ENCODE measurements at places on chromosomes 4 and X. TPM values are rescaled to one million over a fixed set of nuclear protein-coding genes. Genes with fewer than 3 reads are reported as not detected.

GRCh38 chrX:106000203-106000602, 38.3 kb downstream of the SERPINA7 start:
- no peaks in the 10 kb centered on the region for H3K4me1 ChIP-seq
- no peak for DNase-seq
- no peaks in the 10 kb centered on the region for H3K27me3 ChIP-seq
- no peak overlapping the region for H3K4me3 ChIP-seq
- H3K36me3 ChIP-seq = no peaks in the 10 kb centered on the region

DNA sequence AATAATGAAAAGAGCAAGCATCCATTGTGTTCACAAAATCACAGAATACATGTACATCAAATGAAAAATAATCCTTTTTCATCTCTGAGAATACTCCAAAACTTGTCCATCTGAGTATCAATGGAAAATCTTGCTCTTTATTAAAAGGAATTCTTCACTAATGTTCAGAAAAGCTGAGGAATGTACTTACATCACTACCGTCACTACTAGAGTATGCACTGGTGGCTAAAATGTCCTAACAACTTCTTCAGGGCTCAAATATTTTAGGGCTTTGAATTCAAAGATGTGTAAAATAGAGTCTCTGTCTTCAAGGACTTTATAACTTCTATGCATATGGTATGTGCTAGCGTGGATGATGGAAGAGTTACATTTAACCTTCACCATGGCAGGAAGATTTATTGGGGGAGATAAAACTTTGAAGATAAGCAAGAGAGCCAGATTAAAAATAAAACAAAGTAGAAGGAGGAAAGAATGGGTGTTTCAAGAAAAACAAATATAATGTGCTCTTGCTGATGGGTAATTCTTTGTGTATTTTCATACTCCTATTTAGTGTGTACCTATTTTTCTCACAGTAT, 55.1 kb downstream of the DMD start:
- H3K4me1 ChIP-seq = no peaks in the 10 kb centered on the region
- H3K27me3 ChIP-seq = no peaks in the 10 kb centered on the region
- no peaks in the 10 kb centered on the region for H3K36me3 ChIP-seq
- no peak overlapping the region for H3K27ac ChIP-seq

BEND2 gene
- total RNA-seq = not detected

- H3K27me3 ChIP-seq = no peaks in the 10 kb centered on the region
- no peaks in the 10 kb centered on the region for H3K36me3 ChIP-seq
- H3K4me3 ChIP-seq = no peak overlapping the region
- H3K27ac ChIP-seq = peak overlapping the region; percentile 40
- DNase-seq = peak; percentile 83
Measured at GRCh38 chr4:152255437-152255836, 280.5 kb downstream of the FBXW7 start.

GLRB gene
- total RNA-seq = 6.2 TPM

DNA sequence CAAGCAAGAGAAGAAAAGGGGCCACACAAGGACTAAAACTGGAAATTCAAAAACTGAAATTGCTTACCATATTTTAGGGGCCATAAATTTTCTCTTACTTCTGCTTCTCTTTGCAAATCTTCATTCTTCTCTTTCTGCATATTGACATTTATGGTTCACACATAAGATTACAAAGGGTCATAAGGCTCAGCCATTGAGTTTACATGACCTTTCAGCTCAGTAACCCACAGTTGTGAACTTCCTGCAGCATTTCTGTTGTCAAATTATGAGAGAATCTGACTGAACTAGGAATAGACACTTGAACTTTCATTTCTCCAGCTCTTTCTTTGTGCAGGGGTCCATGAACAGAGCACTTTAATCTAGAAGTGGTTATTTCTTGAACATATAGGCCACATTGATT, 434.8 kb upstream of the CT83 start:
- H3K36me3 ChIP-seq = no peaks in the 10 kb centered on the region
- no peak overlapping the region for H3K27ac ChIP-seq
- H3K4me1 ChIP-seq = no peaks in the 10 kb centered on the region
- H3K27me3 ChIP-seq = no peaks in the 10 kb centered on the region
- H3K4me3 ChIP-seq = no peak overlapping the region
- no peak for DNase-seq

DNA sequence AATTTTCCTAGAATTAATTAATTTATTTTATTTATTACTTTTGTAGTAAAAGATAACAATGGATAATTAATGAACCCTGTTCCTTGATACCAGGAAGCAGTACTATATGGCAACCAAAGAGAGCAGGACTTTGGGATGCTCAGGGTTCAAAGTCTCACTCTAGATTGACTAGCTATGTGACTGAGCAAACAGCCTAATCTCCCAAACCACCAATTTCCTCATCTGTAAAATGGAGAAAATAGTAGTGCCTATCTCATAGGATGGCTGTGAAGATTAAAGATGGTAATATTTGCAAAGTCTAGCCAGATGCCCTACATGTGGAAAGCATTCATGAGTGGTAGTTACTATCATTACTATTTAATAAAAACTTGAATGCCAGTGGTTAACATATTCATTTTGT, 97.6 kb downstream of the PRDM5 start:
- H3K36me3 ChIP-seq = no peaks in the 10 kb centered on the region
- no peaks in the 10 kb centered on the region for H3K4me1 ChIP-seq
- H3K27ac ChIP-seq = no peak overlapping the region
- DNase-seq = no peak

SOD3 gene
- not detected for total RNA-seq

JCHAIN gene
- total RNA-seq = not detected

DNA sequence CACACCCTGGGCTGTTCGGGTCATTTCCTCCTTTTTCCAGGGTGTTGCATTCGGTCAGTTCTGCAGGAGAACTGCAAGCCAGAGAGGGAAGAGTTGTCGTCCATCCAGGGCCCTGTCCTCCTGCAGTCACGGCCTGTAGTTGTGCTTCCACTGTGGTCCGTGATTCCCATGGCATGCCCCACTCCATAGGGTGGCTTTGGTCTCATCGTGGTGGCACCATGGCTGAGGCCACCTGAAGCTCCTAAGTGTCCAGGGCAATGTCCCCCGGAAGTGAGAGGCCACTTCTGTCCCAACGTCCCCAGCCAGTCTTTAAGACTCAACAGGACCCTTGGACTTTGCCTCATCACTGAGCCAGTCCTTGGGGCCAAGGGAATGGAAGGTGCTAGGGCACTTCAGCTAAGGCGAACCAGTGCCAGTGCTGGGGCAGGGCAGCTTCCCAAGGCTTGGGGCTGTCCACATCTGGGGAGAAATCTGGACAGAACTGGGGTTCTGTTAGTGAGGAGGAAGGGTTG, 83.7 kb downstream of the HTRA3 start:
- no peaks in the 10 kb centered on the region for H3K4me1 ChIP-seq
- H3K27ac ChIP-seq = no peak overlapping the region
- H3K36me3 ChIP-seq = no peaks in the 10 kb centered on the region
- H3K27me3 ChIP-seq = peaks cover 9% of the 10 kb centered on the region
- DNase-seq = no peak

ING2 gene
- 8.4 TPM for total RNA-seq

TENM3 gene
- total RNA-seq = 6.2 TPM

DNA sequence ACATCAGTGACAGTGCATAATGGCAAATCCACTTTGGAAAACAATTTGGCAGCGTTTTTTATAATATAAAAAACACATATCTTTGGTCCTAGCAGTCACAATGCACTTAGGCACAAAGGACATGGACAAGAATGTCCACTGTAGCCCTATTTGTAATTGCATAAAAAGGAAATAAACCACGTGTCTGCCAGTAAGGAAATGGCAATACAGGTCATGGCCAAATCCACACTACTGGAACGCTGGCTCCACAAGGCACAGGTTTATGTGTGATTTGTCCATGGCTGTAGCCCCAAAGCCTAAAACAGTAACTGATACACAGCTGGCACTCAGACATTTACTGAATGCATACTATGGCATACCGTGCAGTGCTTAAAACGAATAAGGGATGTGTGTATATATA, 69.7 kb downstream of the CD99L2 start:
- H3K4me3 ChIP-seq = no peak overlapping the region
- DNase-seq = no peak
- no peak overlapping the region for H3K27ac ChIP-seq
- H3K27me3 ChIP-seq = no peaks in the 10 kb centered on the region
- no peaks in the 10 kb centered on the region for H3K4me1 ChIP-seq

GRCh38 chr4:143617994-143618679, 82.3 kb downstream of the FREM3 start:
- no peaks in the 10 kb centered on the region for H3K4me1 ChIP-seq
- H3K36me3 ChIP-seq = no peaks in the 10 kb centered on the region
- no peak overlapping the region for H3K4me3 ChIP-seq
- DNase-seq = no peak
- peaks cover 2% of the 10 kb centered on the region for H3K27me3 ChIP-seq
- no peak overlapping the region for H3K27ac ChIP-seq

- peaks cover 9% of the 10 kb centered on the region for H3K4me1 ChIP-seq
- H3K4me3 ChIP-seq = no peak overlapping the region
- H3K27me3 ChIP-seq = no peaks in the 10 kb centered on the region
- H3K36me3 ChIP-seq = no peaks in the 10 kb centered on the region
- DNase-seq = no peak
Measured at GRCh38 chrX:346034-346813, 27.6 kb upstream of the GTPBP6 start.

GRCh38 chr4:105122350-105122749, 24.3 kb upstream of the TET2 start:
- H3K4me1 ChIP-seq = no peaks in the 10 kb centered on the region
- H3K4me3 ChIP-seq = no peak overlapping the region
- H3K27ac ChIP-seq = no peak overlapping the region
- no peaks in the 10 kb centered on the region for H3K36me3 ChIP-seq
- peaks cover 2% of the 10 kb centered on the region for H3K27me3 ChIP-seq
- DNase-seq = peak; percentile 13

GRXCR1 gene
- total RNA-seq = not detected

GRCh38 chr4:7772711-7773385, 166.8 kb downstream of the AFAP1 start:
- H3K36me3 ChIP-seq = peaks cover 71% of the 10 kb centered on the region
- no peak overlapping the region for H3K27ac ChIP-seq
- H3K27me3 ChIP-seq = no peaks in the 10 kb centered on the region

GRCh38 chrX:136794080-136794479, 13.3 kb upstream of the ARHGEF6 start:
- no peaks in the 10 kb centered on the region for H3K36me3 ChIP-seq
- no peak overlapping the region for H3K4me3 ChIP-seq
- no peak overlapping the region for H3K27ac ChIP-seq
- H3K4me1 ChIP-seq = no peaks in the 10 kb centered on the region
- H3K27me3 ChIP-seq = no peaks in the 10 kb centered on the region

GRCh38 chr4:111798840-111799239, 346.4 kb upstream of the FAM241A start:
- H3K36me3 ChIP-seq = no peaks in the 10 kb centered on the region
- H3K4me3 ChIP-seq = no peak overlapping the region
- H3K4me1 ChIP-seq = no peaks in the 10 kb centered on the region
- no peak for DNase-seq
- H3K27me3 ChIP-seq = no peaks in the 10 kb centered on the region

GRCh38 chr4:72448231-72448630, 120.8 kb downstream of the ADAMTS3 start:
- H3K27ac ChIP-seq = no peak overlapping the region
- no peaks in the 10 kb centered on the region for H3K27me3 ChIP-seq
- DNase-seq = no peak
- H3K36me3 ChIP-seq = no peaks in the 10 kb centered on the region

F8A1 gene
- 19.8 TPM for total RNA-seq

RBM46 gene
- total RNA-seq = not detected

- H3K4me3 ChIP-seq = no peak overlapping the region
- H3K27ac ChIP-seq = no peak overlapping the region
- no peaks in the 10 kb centered on the region for H3K27me3 ChIP-seq
- DNase-seq = peak; percentile 57
Measured at GRCh38 chr4:158496030-158496741, 25.5 kb upstream of the RXFP1 start.

GRCh38 chr4:15809466-15809865, 31.3 kb downstream of the CD38 start:
- no peak overlapping the region for H3K4me3 ChIP-seq
- peaks cover 4% of the 10 kb centered on the region for H3K4me1 ChIP-seq
- DNase-seq = no peak
- H3K27me3 ChIP-seq = peaks cover 18% of the 10 kb centered on the region
- no peak overlapping the region for H3K27ac ChIP-seq
- no peaks in the 10 kb centered on the region for H3K36me3 ChIP-seq

- no peak for DNase-seq
- H3K27ac ChIP-seq = no peak overlapping the region
- no peaks in the 10 kb centered on the region for H3K27me3 ChIP-seq
Measured at GRCh38 chr4:73860917-73861316, 7.8 kb downstream of the PF4V1 start.

- no peak overlapping the region for H3K27ac ChIP-seq
- no peak for DNase-seq
- H3K4me3 ChIP-seq = no peak overlapping the region
- H3K36me3 ChIP-seq = no peaks in the 10 kb centered on the region
- no peaks in the 10 kb centered on the region for H3K27me3 ChIP-seq
Measured at GRCh38 chrX:107724653-107725052, 50.9 kb downstream of the TSC22D3 start.

DNA sequence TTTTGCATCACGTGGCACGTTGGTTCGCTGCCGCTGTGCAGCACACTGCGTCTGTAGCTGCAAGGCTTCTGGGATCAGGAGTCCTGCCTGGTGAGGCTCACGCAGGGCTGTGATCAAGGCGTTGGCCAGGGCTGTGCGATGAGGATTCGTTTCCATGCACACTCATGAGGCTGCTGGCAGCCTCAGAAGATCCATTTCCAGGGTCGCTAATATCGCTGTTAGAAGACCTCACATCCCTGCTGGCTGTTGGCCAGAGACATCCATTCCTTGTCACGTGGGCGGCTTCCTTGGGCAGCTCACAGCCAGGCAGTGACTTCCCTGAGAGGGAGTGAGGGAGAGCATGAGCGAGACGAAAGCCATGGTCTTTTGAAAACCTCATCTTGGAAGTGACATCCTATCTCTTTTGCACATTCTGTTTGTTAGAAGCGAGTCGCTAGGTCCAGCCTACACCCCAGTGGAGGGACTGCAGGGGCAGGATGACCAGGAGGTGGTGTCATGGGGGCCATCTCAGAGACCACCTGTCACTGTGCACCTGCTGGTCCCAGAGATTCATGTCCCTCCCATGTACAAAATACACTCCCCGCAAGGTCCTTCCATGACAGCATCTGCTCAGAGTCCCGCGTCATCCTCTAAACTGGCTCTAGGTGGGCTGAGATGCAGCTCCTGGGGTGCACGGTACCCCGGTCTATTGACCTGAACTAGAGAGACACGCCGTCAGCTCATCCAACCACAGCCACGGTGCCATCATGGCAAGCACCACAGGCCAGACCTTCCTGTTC, 12.2 kb downstream of the RGS12 start:
- no peaks in the 10 kb centered on the region for H3K27me3 ChIP-seq
- peaks cover 68% of the 10 kb centered on the region for H3K4me1 ChIP-seq
- H3K27ac ChIP-seq = peak overlapping the region; percentile 83

Measured in endothelial cell of umbilical vein (primary cell).